ENCODE measurements at places on chromosomes 2 and 18.

GRCh38 chr2:165847001-165847400 lies 53.0 kb upstream of the GALNT3 start:
- DNase-seq: no peak

DNA sequence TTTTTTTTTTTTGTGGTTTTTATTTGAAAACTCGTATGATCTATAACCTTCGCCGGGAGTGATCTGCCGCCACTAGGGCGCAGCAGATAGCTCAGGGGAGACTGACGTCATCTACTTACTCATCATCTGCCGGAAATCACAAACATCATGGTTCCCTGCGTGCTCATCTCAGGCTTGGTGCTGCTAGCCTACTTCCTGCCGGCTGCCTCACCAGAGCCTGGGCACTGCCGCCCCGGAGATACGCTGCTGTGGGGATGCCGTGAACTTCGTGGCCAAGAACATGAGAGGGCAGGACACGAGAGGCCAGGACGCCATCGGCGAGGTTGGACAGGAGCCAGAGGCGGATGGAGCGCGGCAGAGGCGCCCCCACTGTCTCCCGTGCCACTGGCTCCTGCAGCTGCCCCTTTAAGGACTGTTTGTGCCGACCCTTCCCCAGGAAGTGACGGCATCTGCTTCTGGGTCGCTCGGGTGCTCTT lies 68.8 kb downstream of the DOK6 start:
- no peak for DNase-seq

GRCh38 chr2:226943862-226944620 lies 108.2 kb downstream of the RHBDD1 start:
- DNase-seq: no peak

GRCh38 chr2:72993147-72993932 lies 76.0 kb downstream of the EMX1 start:
- DNase-seq: no peak

DNA sequence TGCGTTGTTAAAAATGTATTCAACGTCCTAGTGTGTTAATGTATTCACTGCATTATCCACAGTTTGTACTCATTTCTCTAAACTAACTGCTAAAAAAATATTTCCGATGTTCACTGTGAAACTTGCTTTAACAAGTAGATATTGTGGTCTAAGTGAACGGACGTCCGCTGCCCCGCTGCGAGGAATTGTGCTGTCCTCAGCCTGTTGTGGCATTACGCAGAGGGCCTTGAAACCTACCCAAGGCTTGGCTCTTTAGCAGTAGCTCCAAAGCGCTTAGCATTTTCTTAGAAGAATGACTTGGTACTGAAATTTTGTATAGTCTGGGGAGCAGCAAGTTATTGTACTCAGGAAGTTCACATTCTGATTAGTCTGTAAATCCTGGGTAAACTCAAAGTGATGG lies 136.5 kb upstream of the SP5 start:
- DNase-seq: no peak

- no peak for DNase-seq
Measured at GRCh38 chr2:100260712-100261620, 61.3 kb downstream of the LONRF2 start.

DNA sequence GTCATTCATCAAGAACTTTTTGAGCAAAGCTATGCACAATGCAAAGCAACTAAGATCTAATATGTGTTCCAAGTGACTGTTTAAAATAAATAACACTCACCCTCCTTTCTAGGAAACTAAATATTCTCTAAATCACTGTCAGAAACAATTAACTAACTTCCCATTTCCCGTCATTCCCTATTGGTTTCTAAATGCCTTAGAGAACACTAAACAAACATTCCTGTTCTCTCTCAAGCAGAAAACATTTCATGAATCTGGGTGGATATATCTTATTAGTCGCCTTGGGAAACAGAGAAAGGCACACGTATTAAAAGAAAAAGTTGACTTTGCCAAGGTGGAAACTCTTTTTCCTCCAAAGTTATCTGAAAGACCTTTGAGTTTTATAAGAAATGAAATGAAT lies 735.2 kb downstream of the MBD2 start:
- no peak for DNase-seq

- DNase-seq: no peak
Measured at GRCh38 chr2:140363131-140363530, 1582.9 kb upstream of the NXPH2 start.

DNA sequence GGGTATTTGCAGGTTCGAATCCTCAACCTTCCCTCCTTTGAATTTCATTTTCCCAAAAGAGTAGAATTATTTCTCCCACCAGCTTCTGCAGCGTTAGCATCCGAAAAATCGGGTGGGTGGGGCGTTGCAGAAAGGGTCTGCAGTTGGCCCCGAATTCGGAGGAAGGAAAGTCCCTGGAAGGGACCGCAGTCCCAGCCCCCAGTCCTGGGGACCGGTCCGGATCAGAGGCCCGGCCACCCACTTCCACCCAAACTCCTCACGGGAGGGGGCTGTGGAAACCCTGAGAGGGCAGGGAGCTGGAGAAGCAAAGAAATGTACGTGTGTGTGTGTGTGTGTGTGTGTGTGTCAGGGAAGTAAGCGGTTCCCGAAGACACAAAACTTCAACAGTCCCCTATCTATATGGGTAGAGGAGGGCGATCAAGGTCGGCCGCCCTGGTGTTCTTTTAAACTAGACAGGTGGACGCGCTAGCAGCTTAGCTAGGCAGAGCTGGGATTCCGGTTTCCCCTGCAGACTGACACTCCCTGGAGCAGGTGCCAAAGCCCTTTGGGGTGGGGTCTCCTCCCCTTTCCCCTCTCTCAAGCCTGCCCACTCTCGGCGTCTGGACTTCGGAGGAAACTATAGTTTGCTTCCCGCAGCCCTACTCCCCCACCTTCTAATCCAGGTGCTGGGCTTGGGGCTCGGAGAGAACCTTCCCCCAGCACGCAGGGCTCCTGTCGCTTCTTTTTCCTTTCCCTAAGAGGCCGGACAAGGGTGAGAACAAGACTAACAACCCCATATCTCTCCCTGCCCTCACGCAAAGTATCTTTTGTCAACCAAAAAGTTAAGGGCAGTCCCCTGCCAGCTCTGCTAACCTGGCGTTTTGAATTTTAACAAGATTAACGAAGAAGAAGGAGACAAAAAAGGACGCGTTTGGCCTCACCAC lies 4.8 kb upstream of the ONECUT2 start:
- DNase-seq: no peak

DNA sequence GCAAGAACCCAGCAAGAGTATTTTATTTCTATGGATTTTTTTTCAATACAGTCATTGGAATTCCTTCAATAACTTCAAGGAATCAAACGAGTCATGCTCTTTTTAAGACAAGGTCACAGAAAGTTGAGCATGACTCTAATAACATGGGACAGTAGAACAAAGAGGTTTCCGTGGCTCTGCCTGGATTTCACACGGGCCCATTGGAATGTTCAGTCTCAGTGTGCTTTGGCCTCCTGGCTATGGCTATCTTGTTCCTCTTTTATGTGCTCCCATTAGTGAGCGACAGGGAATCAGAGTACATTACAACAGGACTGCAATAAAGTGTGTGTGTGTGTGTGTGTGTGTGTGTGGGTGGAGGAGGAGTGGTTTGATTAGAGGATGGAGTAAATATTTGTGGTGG lies 312.4 kb downstream of the DCC start:
- no peak for DNase-seq

GRCh38 chr2:71884303-71885042 lies 263.2 kb downstream of the CYP26B1 start:
- DNase-seq: no peak

GRCh38 chr18:76484749-76485387 lies 10.2 kb downstream of the ZNF516 start:
- no peak for DNase-seq

- DNase-seq: no peak
Measured at GRCh38 chr2:218228366-218229090, 11.5 kb downstream of the ARPC2 start.

DNA sequence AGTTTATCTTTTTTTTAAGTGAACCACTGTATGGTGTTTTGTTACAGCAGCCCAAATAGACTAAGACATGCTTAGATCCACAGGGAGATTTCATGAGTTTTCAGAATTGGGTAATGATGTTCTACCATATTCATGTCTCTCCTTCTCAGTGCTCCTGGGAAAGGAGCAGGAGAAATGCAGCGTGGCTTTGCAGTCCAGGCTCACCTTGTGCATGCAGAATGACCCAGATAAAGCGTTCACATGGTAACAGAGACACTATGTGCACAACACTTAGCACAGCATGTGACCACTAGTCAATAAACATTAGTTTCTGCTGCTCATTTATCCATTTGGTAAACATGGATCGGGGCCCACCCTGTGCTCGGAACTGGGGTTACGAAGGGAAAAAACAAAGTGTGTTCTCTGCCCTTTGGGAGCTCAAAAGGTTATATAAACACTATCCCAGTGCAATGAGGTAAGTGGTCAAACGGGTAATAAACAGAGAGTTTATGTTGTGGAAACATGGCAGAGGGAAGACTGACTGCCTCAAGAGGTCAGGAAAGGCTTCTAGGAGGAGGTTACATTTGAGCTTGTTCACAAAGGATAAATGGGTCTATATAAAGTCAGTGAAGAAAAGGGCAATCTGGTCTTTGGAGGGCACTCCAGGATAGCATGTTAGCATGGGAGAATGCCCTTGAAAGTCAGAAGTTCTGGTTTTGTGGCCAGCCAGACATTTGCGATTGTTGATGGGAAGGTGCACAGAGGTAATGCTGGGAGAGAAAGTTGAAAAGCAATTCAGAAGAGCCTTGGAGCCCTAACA lies 299.2 kb downstream of the TDRD15 start:
- no peak for DNase-seq

- no peak for DNase-seq
Measured at GRCh38 chr2:42342061-42342794, 18.8 kb downstream of the COX7A2L start.

GRCh38 chr2:95390272-95390880 lies 12.1 kb upstream of the FAHD2A start:
- DNase-seq: no peak

DNA sequence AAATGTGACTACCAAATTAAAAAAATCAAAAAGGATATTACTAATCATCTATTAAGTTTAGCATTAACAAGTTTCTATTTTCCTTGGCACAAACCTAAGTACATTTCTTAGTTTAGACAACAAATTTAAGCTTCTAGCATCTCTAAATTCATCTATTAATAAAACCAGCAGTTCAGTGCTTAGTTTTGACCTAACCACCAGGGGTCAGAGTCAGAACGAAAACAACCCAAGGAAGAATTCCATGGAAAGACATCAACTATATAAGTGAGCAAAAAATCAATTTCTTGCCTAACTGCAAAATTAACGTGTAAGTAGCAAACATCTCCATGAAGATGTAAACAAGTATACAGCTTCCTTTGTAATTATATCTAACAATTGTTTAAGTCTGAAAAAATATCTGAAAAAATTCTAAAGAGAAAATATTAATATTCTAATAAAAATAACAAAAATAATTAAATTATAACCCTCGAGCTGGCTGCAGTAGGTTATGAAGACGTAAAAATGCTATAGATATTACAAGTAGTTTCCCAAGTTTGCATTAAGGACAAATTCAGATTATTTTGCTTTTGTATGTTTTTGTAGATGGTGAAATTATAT lies 83.7 kb downstream of the CERKL start:
- no peak for DNase-seq

- no peak for DNase-seq
Measured at GRCh38 chr18:68694316-68694715, 20.6 kb downstream of the TMX3 start.

GRCh38 chr2:128233790-128234395 lies 84.8 kb downstream of the HS6ST1 start:
- no peak for DNase-seq

- no peak for DNase-seq
Measured at GRCh38 chr2:72719416-72719815, 106.4 kb downstream of the EXOC6B start.

DNA sequence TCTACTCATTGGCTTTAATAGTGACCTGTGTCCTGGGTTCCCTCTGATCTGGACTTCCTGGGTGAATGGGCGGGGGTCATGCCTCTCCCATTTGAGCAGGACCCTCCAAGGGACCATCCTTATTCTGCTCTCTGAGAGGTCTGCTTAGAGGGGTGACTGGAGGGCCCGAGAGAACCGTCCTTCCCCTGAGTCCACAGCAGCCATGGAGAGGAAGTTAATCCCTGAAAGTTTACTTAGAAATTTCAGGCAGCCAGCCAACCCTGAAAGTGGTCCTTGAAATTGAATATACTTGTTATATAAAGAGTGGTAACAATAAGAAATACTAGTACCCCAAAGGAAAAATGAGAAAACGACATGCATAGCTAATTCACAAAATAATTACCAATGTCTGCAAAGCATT lies 226.1 kb downstream of the DYSF start:
- DNase-seq: no peak

DNA sequence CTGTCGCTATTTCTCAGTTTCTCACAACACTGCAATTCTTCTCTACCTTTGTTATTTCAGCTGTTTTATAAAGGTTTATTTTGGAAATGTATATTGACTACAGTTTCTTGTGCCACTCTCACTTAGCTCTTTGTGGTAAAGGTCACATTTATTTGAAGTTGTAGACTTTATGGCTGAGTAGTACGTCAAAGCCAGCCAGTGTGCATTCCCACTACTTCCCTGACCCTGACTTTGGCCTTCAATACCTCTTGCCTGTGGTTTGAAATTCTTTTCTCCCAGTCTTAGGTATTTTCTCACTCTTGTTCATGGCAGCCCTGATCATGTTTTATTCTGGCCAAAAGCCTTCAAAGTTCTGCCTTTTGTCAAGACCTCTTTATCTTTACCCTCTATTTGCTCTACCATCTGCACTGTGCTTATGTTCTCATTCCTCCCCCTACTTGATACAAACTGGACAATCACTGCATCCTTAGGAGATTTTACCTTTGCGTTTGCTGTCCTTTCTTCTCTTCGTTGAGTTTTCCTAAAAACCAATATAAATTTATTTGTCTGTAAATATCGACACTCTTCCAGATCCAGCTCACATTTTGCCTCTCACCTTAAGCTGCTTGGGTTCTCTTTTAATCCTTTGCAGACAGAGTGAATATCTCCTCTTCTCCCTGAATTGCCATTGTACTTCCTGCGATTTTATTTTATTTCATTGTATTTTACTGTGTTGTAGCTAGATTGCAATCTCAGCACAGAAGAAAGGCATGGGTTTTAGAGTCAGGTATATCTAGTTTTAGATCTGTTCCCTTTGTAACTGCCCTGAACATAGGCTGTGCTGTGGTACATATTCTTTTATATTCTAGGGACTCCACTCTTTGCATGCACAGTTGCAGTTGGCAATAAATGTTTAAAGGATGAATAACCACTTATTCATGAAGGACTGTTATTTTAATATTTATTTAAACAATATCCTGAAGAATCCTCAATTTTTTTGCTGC lies 31.2 kb downstream of the GULP1 start:
- no peak for DNase-seq
